Effector CD8-positive, alpha-beta T cell (primary cell): ENCODE measurements at places on chromosomes 6 and 20.
A peak's percentile ranks its signal among the peaks of the same experiment; 100 is the strongest.

GRCh38 chr20:49275216-49275615, 2.6 kb downstream of the ZNFX1 start:
- no peak for DNase-seq

- DNase-seq = no peak
Observed at GRCh38 chr6:42724825-42725224, 2.4 kb upstream of the PRPH2 start.

DNA sequence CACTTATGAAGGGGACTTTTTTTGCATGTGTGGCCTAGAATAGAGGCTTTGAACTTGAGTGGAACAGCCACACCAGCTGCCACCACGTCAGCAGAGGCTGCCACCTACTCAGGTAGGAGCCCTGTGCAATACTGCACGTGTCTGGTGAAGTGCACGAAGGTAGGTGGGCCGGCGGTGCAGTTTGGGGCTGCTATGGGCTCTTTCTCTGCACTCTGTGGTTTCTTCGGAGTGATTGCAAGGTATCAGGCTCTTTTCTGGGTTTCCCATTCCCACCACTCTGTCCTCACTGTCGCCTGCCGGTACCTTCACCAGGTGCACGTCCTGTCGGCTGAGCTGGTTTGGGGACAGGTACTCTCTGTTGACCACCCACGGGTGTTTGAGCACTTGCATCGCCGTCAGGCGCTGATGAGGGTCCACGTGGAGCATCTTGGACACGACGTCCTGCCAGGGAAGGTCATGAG, 30.8 kb upstream of the MPC1 start:
- DNase-seq = no peak

DNA sequence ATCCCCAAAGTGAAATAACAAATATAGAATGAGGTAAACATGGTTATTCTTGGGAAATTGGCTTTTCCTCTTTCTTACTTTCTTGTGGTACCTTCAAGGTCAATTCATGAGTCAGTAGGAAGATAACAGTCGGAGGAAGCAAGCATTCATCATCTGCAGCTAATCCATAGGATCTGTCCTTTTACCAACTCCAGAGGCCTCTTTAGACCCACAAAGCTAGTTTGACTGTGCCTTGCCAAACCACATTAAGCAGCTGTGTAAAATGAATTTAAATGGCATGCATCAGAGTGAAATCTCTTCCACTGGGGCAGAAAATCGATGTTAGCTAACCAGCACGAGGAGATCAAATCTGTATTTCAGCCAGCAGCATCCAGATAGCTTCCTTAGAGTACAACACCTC, 171.3 kb downstream of the TMEM242 start:
- DNase-seq = no peak

DNA sequence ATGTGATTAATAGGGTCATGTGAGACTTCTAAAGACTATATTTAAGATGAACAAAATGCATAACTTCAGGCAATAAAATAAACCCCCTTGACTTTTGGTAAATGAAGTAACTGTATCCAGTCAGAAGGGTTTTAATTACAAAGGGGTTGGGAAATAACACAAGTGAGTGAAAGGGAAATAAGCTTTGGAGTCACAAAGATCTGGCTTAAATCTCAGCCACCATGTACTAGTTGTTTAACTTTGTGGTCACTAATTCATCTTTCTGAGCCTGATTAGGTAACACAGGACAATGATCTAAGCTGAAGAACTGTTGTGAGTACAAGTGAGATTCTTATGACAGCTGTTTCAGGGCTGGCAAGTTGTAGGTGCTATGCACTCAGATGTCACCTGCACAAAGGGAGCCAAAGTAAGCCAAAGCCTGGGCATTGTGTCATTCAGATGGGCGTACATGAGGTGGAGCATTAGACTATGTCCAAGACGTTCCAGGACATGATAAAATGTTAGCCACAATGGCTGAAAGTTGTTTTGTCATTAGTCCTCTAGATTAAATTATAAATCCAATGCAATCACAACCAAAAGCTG, 13.8 kb downstream of the TOMM34 start:
- no peak for DNase-seq

- no peak for DNase-seq
Observed at GRCh38 chr6:18405477-18406293, 18.5 kb downstream of the RNF144B start.

DNA sequence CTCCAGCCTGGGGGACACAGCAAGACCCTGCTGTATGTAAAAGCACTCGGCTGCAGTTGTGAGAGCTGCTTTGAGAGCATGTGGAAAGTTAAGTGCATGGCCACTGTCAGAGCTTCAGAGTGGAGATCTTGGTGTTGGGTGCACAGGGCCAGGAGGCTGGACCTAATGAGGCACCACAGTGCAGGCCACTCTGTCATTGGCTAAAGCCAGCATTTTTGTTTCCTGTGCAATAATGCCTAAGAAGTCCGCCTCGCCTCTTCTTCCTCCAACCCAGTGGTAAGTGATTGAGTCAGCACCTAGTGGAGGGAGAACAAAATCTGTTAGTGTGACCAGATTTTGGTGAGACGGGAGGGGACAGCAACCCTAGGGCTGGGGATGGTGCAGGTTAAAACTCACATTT, 60.6 kb downstream of the SSR1 start:
- DNase-seq = no peak

- DNase-seq = no peak
Observed at GRCh38 chr20:3270051-3270450, 31.1 kb upstream of the SLC4A11 start.

DNA sequence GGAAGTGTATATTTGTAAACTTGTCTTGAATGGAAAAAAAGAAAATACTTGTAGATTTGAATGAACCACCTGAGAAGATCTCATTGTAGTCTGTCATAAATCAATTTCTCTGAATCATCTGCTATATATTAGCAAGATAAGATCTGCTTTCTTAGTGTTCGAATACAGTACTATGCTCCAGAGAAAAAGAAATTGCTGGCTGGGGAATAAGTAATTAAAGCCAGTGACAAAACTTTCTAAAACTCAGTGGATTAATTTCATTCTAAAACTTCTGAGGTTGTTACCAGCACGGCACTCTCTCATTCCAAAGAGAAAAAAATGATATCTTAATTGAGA, 22.4 kb upstream of the MROH8 start:
- no peak for DNase-seq

DNA sequence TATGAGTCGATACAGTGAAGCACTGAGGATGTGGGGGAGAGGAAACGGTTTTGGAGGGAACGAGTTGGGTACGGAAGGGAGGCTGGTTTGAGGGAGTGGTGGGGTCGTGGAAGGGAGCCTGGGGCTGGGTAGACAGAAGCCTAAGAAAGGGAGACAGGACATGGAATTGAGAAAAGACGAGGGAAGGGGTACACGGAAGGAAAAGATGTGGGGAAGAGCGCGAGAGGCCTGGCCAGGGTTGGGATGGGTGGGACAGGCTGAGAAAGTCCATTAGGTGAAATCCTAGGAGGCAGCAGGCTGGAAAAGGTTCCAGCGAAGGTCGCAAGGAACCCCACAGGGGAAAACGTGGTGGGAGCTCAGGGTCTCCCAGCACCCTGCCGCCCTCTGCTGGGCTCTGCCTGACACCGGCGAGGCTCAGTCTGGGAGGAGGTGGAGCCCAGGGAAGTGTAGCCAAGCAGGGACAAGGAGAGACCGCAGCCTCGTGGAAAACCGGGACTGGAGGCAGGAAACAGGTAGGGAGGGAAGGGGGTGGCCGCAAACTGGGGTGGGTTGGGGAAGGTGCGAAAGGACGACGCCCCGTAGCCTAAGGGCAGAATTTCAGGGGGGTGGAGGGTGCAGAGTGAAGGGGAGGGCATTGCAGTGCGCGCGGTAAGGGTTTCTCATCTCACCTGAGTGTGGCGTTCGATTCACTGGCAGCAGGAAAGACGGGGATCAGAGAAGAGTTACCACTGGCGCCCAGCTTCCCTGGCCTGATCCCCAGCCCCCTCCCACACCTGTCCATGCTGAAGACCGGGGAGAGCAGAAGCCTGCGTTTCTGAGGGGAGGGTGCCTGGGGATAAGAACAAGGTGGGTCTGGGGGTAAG, 4.3 kb downstream of the GABBR1 start:
- peak; percentile 35 for DNase-seq

- no peak for DNase-seq
Observed at GRCh38 chr6:129276986-129277385, 394.0 kb downstream of the LAMA2 start.

- no peak for DNase-seq
Observed at GRCh38 chr6:57432919-57433684, 115.7 kb downstream of the PRIM2 start.

DNA sequence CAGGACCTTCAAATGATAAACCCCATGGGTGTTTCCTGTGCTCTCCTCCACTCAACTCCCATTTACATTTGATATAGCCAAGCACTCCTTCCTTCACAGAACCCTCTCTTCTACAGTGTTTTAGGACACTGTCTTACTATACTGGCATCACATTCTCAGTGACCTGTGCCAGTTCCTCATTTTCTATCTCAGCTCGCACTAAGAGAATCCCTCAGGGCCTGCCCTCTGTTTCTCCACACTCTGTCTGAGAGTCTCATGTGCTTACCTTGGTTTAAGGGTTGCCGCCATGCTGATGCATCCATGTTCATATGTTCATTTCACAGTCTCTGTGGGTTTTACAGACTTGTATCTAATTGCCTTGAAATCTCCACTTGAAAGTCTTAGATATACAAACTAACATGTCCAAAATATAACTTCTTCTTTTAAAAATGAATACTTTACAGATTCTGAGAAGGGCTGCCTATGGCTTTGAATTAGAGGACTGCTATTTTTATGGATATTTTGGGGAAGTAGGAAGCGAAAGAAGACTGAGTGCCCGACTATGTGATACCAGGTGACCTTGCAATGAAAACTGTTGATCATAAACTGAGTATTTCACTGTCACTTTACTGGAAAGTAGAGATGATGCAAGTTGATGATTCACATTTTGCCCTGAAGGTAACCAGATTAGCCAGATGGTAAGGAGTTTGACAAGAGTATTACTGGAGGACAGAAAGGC, 153.1 kb upstream of the SIM1 start:
- DNase-seq = no peak

GRCh38 chr6:1657116-1657770, 47.5 kb downstream of the FOXC1 start:
- no peak for DNase-seq

DNA sequence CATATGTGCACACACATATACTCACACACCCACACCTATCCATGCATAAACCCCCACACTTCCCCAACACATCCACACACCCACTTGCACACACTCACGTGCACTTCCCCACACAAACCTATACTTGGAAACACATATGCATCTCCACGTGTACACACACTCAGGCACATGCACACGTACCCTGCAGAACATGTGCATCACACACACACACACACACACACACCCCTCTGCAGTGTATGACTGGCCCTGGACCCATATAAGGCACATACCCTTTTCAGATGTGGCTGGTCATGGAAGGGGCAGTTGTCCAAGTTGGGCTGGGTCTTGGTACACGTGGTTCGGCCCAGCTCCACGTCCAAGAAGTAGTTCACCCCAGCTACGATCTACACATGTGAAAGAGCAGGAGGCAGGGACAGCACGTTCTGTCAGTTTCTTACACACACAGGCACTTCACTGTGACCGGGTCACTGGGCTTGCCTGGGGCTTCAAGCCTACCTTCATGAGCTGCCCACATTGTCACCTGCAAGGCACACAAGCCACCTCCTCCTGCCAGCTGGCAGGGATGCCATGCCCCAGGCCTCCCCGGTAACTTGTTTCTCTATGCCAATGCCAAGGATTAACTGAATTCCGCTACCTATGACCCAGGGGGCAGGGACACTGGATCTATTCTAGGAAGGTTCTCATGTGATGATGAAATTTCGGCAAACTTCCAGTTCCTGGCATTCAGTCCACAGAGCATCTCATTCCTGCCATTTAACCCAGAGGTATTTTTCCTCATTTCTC, 2.6 kb downstream of the CST3 start:
- no peak for DNase-seq

GRCh38 chr6:39276379-39276995, 37.7 kb downstream of the KCNK17 start:
- DNase-seq = no peak

- no peak for DNase-seq
Observed at GRCh38 chr6:17724341-17724740, 17.6 kb upstream of the NUP153 start.

GRCh38 chr20:8635048-8635572, 433.8 kb upstream of the PLCB4 start:
- no peak for DNase-seq

DNA sequence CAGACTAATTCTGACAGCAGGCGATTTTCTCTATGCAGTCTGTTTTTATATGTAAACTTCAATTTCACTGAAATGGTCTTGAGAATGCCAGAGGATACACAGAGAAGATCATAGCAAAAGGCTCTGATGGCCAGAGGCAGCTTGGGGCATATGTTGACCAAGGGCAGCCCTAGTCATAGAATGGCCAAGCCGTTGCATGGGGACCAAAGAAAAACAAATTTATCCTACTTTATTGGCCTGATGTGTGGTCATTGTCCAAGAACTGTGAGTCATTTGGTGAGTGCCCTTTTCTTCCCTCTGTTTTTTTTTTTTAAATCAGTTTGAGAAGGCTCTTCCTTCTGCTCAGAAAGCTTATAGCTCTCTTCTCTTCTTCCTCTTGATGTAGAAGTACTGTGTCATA, 5.8 kb downstream of the HDGFL1 start:
- no peak for DNase-seq

DNA sequence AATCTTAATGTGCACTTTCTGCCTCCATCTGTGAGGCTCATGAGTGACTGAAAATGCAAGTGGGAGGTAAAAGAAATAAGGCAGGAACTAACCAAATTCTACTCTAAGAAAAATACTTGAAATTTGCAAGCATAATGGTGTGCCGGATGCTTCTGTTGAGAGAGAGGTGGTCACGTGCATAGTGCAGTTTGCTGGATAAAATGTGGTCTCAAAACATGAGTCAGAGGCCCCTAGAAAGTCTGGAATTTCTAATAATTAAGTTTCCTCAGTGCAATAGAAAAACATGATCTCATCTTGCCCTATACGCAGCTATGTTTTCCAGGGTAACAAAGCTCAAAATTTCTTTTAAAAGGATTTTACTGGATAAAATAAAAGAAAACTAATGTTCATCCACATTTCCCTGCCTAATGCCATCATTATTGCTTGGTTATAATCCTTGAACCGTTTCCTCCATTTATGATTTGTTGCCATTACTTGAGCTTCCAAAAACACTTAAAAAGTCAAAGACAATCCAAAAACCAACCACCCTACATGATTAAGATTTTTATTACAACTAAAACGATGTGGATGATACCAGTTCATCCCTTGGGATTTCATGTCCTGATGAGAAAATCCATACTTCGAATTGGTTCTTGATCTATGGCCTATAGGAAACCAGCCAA, 351.7 kb upstream of the ARID1B start:
- no peak for DNase-seq

DNA sequence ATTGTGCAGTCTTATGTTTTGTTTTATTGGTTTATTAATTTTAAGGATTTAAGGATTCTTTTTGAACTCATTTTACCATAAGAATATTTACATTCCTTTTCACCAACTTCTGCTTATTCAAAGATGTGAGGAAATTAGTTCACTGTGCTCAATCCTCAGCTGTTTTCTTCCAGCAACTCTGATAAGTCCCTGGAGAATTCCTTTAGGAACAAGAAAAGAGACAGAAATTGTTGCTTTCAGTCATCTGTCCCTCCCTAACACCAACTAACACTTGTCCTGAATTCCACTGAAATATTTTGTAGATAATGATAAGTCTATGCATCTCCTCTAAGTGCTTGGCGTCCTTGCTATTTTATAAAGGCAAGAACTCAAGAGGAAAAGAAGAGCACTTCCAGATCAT, 334.8 kb upstream of the MARCKS start:
- DNase-seq = no peak
